Occipital lobe (tissue), 3 donors: ENCODE measurements at places on chromosomes 11 and 22.
A peak's percentile ranks its signal among the peaks of the same experiment; 100 is the strongest.

DNA sequence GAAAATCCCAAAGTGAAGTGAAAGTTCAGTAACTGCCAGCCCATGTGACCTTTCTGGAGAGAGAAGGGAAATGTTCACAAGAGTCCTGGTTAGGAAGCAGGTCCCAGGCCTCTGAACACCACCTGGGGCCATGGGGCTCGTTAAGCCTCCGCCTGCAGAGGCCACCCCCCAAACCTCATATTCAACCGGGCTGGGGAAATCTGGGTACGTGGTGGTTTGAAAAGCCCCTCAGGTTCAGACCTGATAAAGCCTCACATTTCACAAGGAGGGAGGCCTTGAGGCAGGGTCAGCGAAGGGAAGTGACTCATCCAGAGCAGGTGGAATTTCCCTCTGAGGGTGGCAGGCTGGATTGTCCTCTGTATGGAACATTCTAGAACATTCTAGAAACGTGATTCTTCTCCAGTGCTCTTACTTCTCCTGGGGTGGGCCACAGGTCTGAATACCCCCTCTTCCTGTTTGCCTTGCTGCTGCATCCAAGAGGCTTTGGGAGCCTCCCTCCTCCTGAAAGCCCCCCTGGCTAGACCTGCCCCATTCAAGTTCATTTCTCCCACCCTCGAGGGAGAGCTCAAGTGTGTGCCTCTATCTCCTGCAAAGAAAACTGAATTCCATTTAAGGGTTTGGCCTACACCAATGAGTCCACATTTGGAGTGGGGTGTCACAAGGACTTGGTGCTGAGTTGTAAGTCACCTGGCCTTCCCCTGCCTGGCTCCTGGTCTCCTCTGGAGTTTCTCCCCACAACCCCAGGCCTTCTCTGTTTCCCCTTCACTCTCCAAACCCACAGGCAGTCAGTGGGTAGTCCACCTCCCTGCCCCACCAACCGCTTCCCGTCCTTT is 6.3 kb downstream of the FXYD2 start:
- DNase-seq, result no peak

- peak; percentile 63 for DNase-seq
These were observed 873 bp upstream of the SCO2 start for GRCh38 chr22:50526108-50526833.

- DNase-seq, result no peak
These were observed 82.6 kb downstream of the MICAL2 start for GRCh38 chr11:12192794-12193514.

- DNase-seq, result no peak
These were observed 16.6 kb downstream of the TBC1D10A start for GRCh38 chr22:30309951-30310741.
